ENCODE measurements at places on chromosomes 2 and 18.

- no peak for DNase-seq
Measured at GRCh38 chr2:9336241-9336575, 87.1 kb downstream of the ITGB1BP1 start.

GRCh38 chr2:27007416-27008374, 25.1 kb upstream of the TMEM214 start:
- DNase-seq = no peak

- no peak for DNase-seq
Measured at GRCh38 chr2:144470334-144470733, 49.6 kb downstream of the ZEB2 start.

- no peak for DNase-seq
Measured at GRCh38 chr2:237404413-237404812, 9.6 kb downstream of the COL6A3 start.

DNA sequence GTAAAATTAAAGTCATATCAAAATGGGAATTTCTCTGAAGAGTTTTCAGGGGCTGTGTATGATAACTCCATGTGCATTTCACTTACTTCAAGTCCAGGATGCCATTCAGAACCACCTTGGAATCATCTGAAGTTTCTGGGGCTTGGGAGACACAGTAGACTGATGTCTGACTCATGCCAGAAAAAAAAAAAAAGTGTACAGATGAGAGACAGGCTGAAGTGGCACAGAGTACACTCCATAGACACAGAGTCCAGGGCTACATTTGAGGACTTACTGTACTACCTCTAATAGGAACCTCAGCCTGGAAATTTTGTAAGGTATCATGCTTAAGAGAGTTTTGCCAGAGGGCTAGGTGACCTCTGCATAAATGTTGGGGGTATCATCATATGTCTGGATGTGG, 92.0 kb downstream of the SS18 start:
- no peak for DNase-seq

DNA sequence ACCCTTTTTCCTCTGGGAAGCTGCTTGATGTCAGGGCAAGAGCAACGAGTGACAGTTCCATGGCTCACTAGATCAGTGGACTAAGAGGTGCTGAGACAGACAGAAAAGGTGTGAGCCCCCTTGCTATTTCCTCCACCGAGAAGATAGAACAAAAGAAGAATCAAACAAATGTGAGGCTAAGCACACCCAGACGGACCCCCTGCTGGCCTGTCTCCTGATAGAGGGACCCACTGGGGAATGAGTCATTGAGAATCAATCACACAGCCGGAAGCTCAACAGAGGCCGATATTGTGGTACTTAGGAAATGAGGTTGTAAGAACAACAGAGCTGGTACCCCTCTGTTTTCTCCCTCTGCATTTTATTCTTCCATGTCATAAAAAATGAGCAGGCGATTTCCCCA, 89.8 kb upstream of the TEX51 start:
- no peak for DNase-seq

GRCh38 chr2:215808996-215809395, 204.4 kb downstream of the MREG start:
- DNase-seq = no peak

GRCh38 chr2:13666582-13667414, 950.1 kb downstream of the TRIB2 start:
- no peak for DNase-seq

- DNase-seq = no peak
Measured at GRCh38 chr2:240991378-240992263, 6.8 kb upstream of the SNED1 start.

- DNase-seq = no peak
Measured at GRCh38 chr18:23635283-23636070, 27.2 kb downstream of the ANKRD29 start.
